ENCODE measurements at places on chromosomes 11 and 22.

DNA sequence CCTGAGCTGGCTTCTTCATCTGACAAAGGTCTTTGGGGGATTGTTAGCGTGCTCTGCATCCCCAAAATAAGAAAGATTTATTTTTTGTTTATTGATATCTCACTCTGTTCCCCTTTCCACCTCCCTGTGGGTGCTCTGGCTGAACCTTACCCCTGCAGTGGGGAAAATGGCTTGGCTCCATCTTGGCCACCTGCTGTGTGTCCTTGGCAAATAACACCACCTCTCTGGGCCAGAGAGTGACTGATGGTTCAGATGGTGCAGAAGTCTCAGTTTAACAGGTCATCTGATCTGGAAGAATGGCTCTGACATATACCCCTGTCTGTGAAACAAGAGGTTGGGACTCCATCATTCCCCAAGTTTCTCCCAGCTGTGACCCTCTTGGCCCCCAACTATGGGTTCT is 157.6 kb downstream of the MYO18B start:
- no peak overlapping the region for H3K4me3 ChIP-seq
- DNase-seq, result no peak

DNA sequence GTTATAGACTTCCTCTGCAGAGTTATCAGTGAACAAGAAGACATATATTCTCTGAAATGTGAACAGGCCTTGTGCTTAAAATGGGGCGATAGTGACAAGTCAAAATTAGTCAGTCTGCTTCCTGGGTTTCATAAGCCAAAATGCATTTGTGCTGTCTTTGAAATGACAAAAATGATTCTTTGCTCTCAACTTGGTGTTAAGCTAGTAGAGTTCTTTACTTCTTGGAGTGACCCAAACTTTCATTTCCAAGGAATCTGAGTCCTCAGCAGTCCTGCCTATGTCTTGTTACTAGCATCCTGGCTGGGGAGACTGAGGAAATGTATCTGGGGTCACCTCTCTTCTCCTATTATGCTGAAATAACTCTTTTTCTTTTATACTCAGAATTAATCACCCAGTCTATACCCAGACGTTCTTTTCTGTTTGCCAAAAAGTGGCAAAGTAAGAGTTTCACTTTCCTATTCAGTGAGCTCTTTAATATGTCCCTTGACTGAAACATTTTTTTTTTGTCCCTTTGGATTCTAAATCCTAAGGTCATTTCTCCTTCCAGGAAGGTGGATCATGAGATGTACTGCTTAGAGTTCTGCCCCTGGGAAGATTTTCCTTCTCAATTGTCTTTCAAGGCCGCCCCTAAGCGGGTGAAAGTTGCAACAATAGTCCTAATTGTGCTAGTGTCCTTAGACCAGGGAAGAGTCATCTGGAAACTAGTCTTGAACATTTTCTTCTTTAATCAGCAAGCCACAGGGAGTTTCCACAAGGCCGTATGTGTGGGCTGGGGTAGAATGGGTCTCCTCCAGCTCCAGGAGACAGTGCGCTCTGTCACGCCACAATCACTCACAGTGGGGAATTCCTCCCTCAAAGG is 53.0 kb upstream of the RDX start:
- H3K27me3 ChIP-seq, result no peaks in the 10 kb centered on the region
- H3K4me1 ChIP-seq, result peaks cover 20% of the 10 kb centered on the region
- peak; percentile 81 for DNase-seq
- no peaks in the 10 kb centered on the region for H3K36me3 ChIP-seq
- no peak overlapping the region for H3K4me3 ChIP-seq

DNA sequence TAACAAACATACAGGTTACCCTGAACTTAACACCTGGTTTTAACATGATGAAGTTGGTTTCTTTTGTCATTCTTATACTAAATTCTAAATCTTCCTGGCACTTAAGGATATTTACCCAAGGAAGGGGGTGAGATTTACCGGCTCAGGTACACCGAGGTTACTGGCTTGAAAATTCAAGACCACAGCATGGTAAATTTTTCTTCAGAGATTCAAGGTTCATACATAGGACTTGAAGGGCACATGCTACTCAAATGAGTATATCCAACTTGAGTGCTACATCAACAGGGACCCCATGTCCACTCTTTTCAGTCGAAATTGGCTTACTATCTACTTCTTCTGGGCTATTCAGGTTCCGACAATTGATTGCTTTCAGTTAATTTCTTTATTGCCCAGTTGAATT is 12.7 kb downstream of the SERPING1 start:
- H3K4me1 ChIP-seq, result no peaks in the 10 kb centered on the region
- no peaks in the 10 kb centered on the region for H3K27me3 ChIP-seq
- no peak overlapping the region for H3K4me3 ChIP-seq
- H3K36me3 ChIP-seq, result no peaks in the 10 kb centered on the region

DNA sequence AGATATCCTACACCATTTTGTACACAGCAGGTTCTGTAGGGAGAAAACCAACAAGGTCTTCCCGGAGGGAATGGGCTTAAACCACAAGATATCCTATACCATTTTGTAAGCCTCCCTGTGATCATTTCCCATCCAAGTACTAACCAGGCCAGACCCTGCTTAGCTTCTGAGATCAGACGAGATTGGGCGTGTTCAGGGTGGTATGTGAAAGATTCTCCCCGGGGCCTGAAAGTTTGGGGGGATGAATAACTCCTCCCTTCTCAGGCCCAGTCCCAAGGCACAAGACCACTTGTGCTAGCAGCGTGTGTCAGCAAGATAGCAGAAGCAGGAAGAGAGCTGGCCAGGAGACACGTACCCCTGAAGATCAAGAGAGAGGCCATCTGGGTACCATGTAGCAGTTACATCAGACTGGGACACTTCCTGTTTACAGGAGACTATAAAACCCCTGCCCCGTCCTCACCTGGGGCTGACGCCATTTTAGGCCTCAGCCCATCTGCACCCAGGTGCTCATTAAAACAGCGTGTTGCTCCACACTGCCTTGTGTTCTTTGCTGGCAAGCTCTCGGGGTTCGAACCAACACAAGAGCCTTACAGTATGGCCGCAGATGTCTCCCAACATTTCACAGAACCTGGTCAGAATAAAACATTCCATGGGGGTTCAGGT is 17.3 kb downstream of the MIF start:
- H3K4me3 ChIP-seq, result no peak overlapping the region
- no peaks in the 10 kb centered on the region for H3K27me3 ChIP-seq
- peaks cover 10% of the 10 kb centered on the region for H3K4me1 ChIP-seq
- no peak overlapping the region for H3K27ac ChIP-seq

- no peak overlapping the region for H3K4me3 ChIP-seq
- H3K27ac ChIP-seq, result peak overlapping the region; percentile 46
- DNase-seq, result no peak
These were observed 29.3 kb downstream of the RPL3 start for GRCh38 chr22:39289975-39290720.

DNA sequence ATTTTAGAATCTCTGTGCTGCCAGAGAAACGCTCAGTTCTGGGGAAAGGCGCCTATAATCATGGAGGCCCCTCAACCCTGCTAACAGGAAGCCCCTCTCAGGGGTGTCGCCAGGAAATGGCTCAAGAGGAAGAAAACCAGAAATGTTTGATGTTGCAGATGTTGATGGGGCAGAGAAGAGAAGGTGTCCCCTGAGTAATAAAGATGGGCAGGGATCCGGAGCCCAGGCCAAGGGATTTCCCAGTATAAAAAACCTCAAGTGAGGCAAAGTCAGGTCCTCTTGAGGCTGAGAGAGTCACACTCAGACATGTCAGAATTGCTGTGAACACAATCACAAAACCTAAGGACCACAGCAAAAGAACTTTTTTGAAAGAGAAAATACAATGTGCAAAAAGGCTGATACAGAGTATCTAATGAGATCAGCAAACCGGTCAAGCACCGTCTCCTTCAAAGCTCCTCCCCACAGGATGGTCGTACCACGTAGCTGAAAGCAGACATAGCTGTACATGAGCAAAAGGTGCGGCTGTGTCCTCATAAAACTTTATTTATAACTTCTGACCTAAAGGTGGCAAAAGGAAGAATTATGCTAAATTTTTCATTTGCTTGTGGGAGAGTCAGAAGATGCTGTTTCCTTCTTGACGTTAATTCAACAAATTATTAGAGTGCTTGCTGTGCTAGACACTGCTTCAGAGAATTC is 12.2 kb downstream of the MOV10L1 start:
- no peaks in the 10 kb centered on the region for H3K27me3 ChIP-seq
- H3K27ac ChIP-seq, result no peak overlapping the region
- no peaks in the 10 kb centered on the region for H3K4me1 ChIP-seq

- H3K4me1 ChIP-seq, result peaks cover 14% of the 10 kb centered on the region
- DNase-seq, result peak; percentile 89
- no peak overlapping the region for H3K27ac ChIP-seq
- H3K36me3 ChIP-seq, result no peaks in the 10 kb centered on the region
These were observed 2.9 kb upstream of the ADAMTS8 start for GRCh38 chr11:130431331-130431773.

- H3K4me1 ChIP-seq, result peaks cover 6% of the 10 kb centered on the region
- H3K27ac ChIP-seq, result no peak overlapping the region
- DNase-seq, result no peak
- H3K27me3 ChIP-seq, result no peaks in the 10 kb centered on the region
These were observed 51.8 kb upstream of the SC5D start for GRCh38 chr11:121240650-121241303.
